SJCRH30 (cell line): ENCODE measurements at places on chromosomes 6 and 20.

DNA sequence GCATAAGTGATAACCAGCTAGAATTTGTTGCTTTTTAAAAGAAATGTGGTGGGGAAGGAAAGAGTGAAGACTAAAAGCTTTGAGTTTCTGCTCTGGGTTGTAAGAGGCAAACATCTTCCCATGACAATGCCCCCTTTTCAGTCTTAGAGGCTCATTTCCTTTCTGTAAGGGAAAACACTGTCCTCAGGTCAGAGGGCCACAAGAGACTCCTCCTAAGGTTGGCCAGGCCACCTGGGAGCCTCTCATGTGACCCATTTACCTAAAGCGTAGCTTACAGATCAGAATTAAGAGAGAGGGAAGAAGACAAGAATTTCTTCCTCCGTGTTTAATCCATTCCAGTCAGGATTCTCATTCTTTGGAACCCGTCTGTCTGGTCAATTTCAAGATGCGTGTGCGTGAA is 220.4 kb upstream of the HEY2 start:
- no peak for DNase-seq

GRCh38 chr20:44644667-44645131 is 6.8 kb downstream of the ADA start:
- no peak for DNase-seq

DNA sequence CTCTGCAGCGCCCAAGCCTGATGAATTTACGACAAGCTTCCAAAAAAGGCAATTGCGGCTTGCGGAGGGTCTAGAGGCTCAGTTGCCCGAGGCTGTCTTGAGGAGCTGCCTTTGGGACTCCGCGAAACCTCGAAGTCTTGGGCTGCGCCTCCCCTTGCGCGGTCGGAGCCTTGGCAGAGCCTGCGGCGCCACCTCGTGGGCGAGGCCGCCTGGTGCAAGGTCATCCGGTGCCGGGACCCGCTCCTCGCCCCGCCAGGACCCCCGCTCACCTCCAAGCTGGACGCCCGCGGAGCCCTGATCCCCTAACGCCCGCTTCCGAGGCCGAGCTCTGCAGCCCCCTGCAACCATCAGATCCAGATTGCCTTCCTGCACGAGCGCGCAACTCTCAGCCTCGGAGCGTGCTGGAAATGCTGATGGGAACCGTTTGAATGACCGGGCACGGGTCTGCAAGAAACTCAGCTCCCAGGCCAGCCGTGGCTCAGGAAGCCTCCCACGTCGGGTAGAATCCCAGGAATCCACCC is 14.9 kb upstream of the FAM210B start:
- DNase-seq, result no peak

- DNase-seq, result no peak
Observed at GRCh38 chr20:49814057-49814694, 1.5 kb downstream of the SLC9A8 start.

GRCh38 chr20:16528078-16528477 is 45.2 kb downstream of the KIF16B start:
- peak; percentile 10 for DNase-seq

DNA sequence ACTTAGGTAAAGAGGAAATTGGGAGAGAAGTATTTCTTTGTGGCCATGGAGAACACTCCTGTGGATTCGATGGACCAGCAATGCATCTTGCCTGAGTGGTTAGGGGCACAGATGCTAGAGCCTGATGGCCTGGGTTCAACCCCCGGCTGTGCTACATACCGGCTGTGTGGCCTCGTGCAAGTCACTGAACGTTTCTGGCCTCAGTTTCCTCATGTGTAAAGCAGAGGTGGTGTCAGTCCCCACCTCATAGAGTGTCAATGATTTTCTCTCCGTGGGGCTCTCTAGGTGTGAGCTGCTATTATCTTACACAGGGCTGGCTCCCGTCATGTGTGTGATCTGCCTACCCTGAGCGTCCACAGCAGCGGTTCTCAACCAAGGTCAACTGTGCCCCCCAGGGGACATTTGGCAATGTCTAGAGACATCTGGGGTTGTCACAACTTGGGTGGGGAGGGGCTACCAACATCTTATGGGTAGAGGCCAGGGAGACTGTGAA is 50.0 kb upstream of the PTPN1 start:
- no peak for DNase-seq

DNA sequence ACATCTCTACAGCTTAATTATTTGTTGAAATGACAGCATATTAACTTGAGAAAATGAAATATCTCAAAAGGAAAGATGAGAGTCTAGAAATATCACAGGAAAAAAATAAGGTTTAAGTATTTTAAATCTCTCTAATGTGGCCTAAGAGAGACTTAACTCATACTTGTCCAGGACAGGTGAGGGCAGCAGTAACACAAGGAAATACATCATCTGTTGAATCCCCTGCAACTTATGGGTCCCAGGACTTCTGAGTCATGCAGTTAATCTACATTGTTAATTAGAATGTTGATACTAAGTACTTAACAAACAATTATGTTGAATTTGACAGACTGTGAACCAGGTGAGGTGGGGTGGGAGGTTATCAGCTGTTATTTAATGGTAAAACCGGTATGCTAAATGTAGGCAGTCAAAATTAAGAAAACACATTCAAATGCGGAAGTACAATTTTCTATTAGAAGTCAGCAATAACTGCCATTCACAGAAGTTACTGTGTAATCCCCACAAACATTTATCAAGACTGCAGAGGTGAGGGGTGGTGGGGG is 87.9 kb downstream of the CEP57L1 start:
- DNase-seq, result no peak

DNA sequence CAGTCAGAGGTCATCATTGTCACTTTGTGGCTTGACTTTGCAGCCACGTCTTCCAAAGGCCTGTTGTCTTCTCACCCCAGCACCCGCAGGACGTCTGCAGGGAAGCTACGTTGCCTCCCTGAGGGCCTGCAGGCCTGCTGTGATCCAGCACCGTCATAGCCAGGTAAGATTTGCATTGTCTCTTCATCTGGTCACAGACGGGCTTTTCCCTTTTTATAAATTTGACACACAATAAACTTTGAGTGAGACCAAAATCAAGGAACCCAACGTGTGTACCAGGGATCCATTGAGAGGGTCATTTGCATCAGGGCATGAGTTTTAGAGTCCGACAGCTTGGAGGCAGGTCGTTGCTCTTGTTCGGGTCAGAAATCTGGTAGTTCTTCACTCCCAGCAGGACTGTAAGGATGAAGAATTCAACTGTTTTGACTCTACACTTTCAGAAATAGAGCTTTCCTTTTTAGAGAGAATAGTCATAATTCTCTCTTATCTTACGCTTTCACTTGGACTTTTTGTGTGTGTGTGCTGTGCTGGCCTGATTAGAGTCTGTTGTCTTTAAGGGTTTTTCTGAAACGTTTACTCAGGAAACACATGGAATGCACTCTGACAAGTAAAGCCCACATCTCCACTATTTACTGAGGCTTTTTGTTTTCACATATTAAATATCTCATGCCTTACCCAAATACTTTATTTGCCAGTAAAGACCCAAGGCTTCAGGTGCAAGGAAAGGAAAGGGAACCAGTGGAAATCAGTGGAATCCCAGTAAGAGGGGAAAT is 177.2 kb upstream of the TAB2 start:
- no peak for DNase-seq
